ENCODE measurements at places on chromosomes 2 and 18.

- DNase-seq = no peak
These were observed 224.3 kb upstream of the SMAD7 start for GRCh38 chr18:49175071-49175470.

DNA sequence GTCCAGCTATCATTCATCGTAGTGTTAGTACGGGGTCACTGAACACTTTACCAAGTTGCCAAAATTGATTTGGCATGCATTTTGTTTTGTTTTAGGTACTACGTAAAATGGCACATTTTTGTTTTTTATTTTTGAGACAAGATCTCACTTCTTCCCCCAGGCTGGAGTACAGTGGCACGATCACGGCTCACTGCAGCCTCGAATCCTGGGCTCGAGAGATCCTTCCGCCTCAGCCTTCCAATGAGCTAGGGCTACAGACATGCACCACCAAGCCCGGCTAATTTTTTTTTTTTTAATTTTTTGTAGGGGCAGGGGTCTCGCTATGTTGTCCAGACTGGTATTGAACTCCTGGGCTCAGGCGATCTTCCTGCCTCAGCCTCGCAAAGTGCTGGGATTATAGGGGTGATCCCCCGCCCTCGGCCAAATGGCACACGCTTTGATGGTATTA is 786 bp downstream of the TAF1B start:
- DNase-seq = no peak

- no peak for DNase-seq
These were observed 616.6 kb downstream of the IRS1 start for GRCh38 chr2:226183033-226183432.

DNA sequence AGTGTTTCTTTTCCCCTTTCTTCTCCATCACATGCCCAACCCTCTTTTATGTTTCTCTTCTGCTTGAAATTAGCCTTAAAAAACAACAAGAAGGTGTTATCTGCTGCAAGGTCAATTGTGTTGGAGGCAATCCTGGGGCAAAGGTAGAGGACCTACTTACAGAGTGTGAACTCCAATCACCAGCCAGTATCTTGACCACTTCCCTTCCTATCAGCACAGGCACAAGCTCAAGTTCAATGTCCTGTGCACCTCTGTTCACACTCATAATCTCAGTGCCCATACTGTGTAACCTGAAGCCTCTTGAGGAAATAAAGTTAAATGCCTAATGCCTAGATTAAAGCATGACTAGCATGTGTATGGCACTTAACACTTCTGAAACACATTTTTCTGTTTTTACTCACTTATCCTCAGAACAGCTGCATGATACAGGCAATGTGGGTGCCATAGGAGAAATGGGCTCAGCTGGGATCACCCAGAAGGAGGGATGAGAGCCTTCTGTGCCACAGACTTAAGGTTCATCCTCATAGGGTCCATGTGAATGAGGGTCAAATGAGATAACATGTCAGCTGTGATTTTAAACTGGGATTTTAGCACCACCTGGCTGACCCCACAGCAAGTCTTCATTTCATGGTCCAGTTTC is 701.5 kb downstream of the BCL11A start:
- DNase-seq = no peak

DNA sequence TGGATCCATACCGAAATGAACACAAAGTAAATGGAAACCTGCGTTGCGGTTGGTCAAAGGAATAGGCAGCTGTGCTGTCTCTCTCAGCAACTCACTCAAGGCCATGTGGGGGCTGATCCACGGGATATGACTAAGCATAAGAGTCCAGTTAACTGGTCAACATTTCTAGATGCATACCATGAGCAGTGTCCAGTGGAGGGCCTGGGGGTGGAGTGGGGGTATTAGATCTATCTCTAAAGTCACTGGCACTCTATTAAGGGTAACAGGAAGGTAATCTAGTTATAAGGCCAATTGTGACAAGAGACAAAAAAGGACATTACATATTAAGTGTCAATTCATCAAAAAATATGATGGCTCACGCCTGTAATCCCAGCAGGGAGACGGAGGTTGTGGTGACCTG is 136.8 kb downstream of the TTC32 start:
- no peak for DNase-seq

DNA sequence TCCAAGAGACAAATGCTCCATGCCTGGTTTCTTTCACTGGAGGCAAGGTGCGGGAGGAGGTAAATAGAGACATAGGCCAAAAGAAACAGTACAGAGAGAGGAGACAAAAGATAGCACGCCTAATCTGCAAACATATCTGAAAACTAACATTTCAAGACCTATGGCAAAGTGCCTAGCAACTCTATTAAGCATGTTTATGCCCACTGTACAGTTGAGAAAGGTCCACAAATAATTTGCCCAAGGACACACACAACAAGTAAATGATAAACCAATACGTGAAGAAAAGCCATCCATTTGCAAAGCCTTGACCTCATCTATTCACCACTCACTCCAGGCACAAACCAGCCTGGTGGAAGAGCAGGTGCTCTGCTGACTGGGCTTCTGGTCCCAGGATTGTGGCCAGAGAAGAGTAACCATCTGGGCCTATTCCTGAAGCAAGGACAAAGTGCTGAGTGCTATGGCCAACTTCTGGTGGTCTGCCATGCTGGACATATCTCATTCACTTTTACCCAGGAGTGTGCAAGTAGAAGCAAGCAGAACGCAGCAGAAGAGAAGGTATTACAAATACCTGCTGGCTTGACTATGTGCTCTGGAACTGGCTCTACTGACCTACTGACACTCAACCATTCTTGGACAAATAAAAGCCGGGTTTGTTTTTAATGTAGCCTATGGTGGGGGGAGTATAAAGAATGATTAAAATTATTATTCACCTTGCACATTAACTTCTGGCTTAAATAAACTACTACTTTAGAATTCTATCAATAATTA is 25.3 kb downstream of the TMEM131 start:
- DNase-seq = no peak

DNA sequence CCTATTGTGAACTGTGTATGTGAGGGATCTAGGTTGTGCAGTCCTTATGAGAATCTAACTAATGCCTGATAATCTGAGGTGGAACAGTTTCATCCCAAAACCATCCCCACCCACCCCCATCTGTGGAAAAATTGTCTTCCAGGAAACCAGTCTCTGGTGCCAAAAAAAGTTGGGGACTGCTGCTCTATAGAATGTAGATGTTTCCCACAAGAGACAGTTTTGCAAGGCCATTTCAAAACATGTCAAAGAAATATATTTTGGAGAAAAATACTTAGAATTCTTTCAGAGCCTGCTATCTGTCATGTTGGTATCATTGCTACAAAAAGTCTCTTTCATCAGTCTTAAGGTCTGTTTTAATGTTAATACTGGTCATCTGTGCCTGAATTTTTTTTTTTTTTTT is 4.1 kb upstream of the SLC39A10 start:
- DNase-seq = no peak

DNA sequence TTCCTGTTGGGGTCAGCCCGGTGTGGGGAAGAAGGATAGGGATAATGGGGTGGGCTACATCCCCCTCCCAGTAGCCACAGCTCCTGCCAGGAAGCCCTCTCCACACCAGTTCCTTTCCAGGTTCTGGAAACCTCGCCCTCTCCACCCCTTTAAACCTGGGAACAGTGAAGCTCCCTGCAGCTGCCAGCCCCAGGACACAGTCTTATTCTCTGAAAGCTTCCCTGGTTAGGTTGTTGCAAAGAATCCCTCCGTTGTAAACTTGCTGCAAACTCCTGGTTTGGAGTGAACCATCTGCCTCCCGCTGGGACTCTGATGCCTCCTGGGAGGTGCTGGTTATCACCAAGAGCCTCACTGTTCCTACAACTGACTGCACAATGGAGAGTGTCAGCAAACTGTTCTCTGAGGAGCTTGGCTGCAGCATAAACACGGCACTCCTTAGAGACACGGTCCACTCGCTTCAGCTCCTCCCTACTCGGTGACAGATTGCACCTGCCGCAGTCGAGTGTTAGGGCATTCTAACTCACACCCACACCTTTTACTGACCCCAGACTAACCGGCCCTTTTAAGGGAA is 261.8 kb upstream of the RAB6C start:
- DNase-seq = no peak

DNA sequence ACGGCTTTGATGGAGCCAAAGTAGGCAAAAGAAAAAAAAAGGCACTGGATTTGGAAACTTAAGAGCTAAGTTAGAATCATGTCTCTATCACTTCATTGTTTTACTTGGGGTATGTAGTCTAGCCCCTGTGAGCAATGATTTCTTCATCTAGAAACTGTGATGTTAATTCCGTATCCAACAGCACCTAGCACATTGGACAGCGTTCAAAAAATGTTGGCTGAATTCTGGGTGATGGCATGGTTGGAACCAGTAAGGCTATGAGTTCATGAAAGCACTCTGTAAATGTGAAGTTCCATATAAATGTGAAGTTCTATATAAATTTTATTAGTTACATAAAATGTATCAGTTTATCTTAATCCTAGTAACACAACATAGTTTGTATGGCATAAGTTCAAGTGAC is 308.5 kb upstream of the HNMT start:
- DNase-seq = no peak

DNA sequence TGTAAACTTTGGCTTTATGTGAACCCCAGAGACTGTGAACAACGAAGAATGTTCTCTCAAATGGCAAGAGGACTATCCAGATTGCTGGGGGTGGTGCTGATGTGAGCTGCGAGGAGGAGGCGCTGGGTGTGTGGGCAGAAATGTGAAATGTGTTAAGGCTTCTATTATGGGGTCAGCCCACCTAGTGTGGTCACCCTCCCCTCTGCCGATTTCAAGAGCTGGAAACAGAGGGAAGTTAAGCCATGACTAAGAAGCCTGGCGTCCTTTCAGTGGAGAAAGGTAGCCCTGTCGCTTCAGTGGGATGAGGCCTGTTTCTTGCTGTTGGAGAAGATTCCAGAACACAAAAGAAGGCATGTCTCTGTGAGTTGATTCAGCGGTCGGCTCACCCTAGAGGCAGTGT is 89.0 kb upstream of the KCTD1 start:
- no peak for DNase-seq

GRCh38 chr2:148684507-148684906 is 40.0 kb downstream of the EPC2 start:
- DNase-seq = no peak

Measured in GM19239 (cell line).